ENCODE measurements at places on chromosomes 3 and 15. TPM values are rescaled to one million over a fixed set of nuclear protein-coding genes. Genes with fewer than 3 reads are reported as not detected.
A peak's percentile ranks its signal among the peaks of the same experiment; 100 is the strongest.

The RTP4 gene
- polyA plus RNA-seq: 0.05 TPM

The CDC25A gene
- polyA plus RNA-seq: 2.1 TPM

The GOLGA6D gene
- polyA plus RNA-seq: not detected

- DNase-seq: peak; percentile 82
These were observed 94.0 kb downstream of the GTPBP8 start for GRCh38 chr3:113084777-113085176.

- no peak for DNase-seq
These were observed 83.0 kb downstream of the KLHL25 start for GRCh38 chr15:85711580-85712192.

GRCh38 chr3:146948186-146948585, 343.0 kb upstream of the PLSCR5 start:
- no peak for DNase-seq
